ENCODE measurements at places on chromosomes 6 and 20.

DNA sequence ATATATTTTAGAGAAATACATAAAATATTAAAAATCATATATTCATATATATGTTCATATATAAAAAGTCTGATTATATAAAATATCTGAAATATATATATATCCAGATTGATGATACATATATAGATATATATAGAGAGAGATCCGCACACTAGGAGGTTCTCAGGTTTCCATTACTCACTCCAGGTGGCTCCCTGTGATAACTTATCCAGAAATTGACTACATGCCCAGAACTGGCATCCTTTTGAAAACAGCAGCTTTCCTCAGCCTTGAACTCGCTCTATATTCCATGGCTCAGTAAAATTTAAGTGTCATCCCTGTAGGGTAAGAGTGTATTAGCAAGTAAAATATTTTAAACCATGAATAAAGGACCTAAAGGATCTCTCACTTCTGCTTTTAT lies 206.8 kb downstream of the TINAG start:
- ATAC-seq: peak; percentile 57

- no peak for ATAC-seq
These were observed 753.6 kb downstream of the BCKDHB start for GRCh38 chr6:80860107-80860506.

GRCh38 chr6:43202451-43202850 lies 20.5 kb downstream of the CUL9 start:
- no peak for ATAC-seq

DNA sequence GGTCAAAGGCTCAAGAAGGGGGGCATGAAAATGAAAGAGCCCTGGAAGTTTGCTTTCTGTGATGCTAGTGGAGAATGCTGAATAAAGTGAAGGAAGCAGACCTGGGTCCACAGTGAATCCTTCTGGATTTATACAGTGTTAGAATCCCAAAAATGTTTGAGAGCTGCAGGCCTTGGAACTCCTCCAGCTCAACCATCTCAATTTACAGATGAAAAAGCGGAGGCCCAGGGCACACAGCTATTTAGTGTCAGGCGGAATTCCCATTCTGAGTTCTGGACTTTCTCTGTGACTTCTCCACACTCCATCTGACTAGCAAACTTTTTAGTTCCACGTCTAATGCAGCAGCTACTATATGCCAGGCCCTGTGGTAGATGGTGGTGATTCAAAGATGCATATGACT lies 1.5 kb upstream of the PRSS35 start:
- no peak for ATAC-seq
